ENCODE measurements at places on chromosomes 11 and 22. TPM values are rescaled to one million over a fixed set of nuclear protein-coding genes. Genes with fewer than 3 reads are reported as not detected.

GRCh38 chr11:68206211-68206610 lies 6.9 kb downstream of the KMT5B start:
- DNase-seq = no peak
- H3K27me3 ChIP-seq = no peaks in the 10 kb centered on the region
- H3K27ac ChIP-seq = no peak overlapping the region
- H3K36me3 ChIP-seq = no peaks in the 10 kb centered on the region
- peaks cover 21% of the 10 kb centered on the region for H3K4me1 ChIP-seq

- H3K27ac ChIP-seq = no peak overlapping the region
- no peak overlapping the region for H3K4me3 ChIP-seq
- H3K36me3 ChIP-seq = no peaks in the 10 kb centered on the region
- H3K4me1 ChIP-seq = peaks cover 6% of the 10 kb centered on the region
- DNase-seq = no peak
- H3K27me3 ChIP-seq = no peaks in the 10 kb centered on the region
These were observed 23.4 kb downstream of the TPBGL start for GRCh38 chr11:75263944-75264349.

DNA sequence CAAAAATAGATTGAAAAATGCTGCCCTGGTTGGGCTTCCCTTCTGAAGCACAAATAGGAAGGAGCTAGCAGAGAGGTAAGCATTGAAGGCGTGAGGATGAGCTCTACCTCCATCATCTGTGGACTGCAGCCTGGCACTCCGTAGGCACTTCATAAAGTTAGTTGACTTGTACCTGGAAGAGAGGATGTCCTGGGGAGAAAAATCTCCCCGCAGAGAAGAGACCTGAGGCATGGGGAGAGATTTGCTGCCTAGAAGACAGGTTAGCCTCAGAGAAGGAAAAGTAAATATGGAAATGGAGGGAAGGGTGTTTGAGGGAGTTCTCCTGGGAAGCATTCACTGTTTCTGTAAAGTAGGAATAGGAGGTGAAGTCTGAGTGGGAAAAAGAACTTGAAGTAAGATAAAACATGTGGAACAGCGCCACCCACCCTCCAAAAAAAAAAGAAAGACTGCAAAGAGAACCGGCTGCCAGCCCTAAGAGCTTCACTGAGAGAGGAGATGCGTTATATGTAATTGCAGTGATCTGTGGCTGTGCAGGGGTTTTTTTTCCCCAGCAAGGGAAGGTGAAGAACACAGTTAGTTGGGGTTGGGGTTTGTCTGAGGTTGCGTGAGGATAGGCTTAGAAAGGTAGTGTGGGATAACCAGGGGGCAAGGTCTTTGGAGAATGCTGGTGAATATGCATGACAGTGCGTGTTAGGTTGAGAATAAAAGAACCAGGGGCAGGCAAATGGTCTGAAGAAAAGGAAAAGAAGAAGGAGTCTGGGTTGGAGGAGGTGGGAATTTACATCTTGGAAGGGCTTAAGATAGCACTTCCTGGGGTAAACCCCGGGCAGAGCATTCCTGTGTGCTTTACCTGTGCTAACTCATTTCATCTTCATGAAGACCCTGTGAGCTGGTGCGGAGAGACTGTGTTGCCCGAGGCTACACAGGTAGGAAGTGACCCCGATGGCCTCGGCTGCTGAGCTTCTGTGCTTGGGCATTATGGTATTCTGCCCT lies 16.0 kb downstream of the TNRC6B start:
- no peak for DNase-seq
- H3K27ac ChIP-seq = peak overlapping the region; percentile 3
- H3K4me3 ChIP-seq = no peak overlapping the region
- H3K36me3 ChIP-seq = peaks cover 5% of the 10 kb centered on the region
- no peaks in the 10 kb centered on the region for H3K27me3 ChIP-seq

- no peaks in the 10 kb centered on the region for H3K4me1 ChIP-seq
- no peaks in the 10 kb centered on the region for H3K27me3 ChIP-seq
- H3K36me3 ChIP-seq = no peaks in the 10 kb centered on the region
- H3K4me3 ChIP-seq = no peak overlapping the region
- no peak for DNase-seq
These were observed 125.0 kb downstream of the KCNQ1OT1 start for GRCh38 chr11:2574553-2575535.

DNA sequence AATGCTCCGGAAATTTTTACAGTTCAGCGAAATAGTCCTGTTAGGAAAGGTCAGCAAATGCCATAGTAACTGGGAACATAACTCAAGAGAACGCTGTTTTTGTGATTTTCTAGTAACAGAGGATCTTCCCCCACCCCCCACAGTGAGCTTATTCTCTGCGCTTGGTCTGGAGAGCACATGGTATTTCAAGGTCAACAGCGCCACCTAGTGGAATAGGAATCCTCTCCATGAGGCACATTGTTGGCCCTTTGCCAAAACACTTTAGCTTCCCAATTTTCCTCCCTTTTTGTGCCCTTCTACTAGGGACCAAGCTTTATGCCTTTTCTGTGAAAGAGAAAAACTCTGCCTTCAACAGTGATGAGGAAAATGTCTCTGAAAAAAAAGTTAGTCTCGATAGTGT lies 13.2 kb upstream of the OR4C12 start:
- no peaks in the 10 kb centered on the region for H3K27me3 ChIP-seq
- H3K4me3 ChIP-seq = no peak overlapping the region
- DNase-seq = no peak

DNA sequence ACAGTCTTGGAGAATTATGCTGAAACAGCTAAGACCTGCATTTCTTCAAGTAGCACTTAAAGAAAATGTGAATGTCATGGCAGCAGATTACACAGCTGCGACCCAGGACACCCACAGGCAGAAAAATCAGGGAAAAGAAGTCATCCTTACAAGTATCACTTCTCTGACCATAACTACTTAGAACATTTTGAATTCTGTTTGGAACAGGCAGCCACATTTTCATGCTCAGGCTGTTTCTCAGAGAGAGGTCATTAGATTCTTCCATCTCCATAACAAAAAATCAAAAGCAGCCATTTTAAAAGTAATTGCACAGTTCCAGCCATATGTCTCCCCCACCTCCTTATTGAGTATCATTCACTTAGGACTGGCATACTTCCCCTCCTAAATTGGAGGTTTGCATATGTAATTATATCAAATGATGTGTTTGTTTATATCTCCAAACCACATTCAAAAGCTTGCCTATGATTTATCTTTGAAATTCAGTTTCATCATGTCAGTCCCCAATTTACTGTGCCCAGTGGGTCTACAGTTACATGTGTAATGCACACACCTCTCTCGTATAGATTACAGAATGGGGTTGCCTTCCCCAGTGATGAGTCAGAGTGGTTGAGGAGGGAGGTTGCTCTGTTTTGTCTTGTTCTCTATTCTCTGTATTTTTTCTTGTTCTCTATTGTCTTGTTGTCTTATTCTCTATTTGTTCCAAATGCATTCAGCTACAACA lies 276.5 kb upstream of the MTNR1B start:
- no peak for DNase-seq
- peaks cover 8% of the 10 kb centered on the region for H3K4me1 ChIP-seq
- no peak overlapping the region for H3K27ac ChIP-seq
- no peak overlapping the region for H3K4me3 ChIP-seq

- no peak overlapping the region for H3K27ac ChIP-seq
- DNase-seq = no peak
- H3K36me3 ChIP-seq = peaks cover 79% of the 10 kb centered on the region
- no peaks in the 10 kb centered on the region for H3K27me3 ChIP-seq
- peaks cover 19% of the 10 kb centered on the region for H3K4me1 ChIP-seq
These were observed 32.0 kb downstream of the NADSYN1 start for GRCh38 chr11:71485063-71485399.

DNA sequence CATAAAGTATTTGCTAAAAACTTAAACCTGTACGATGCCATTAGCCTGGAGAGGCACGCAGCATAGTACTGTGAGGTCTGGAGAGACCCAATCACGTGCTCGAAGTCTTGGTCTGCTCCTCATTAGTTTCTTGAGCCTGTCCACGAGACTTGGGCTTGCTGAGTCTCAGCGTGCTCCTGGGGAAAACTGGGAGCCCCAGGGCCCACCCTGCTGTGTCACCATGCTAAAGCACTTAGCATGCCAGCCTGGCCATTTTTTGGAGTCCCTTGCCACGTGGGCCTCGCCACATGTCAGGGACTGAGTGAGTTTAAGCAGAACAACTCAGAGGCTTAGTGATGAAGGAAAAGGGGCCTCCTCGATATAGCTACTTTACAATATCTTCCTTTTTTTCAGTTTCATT lies 2.6 kb downstream of the CDC45 start:
- H3K4me1 ChIP-seq = peaks cover 29% of the 10 kb centered on the region
- H3K4me3 ChIP-seq = peak overlapping the region; percentile 10
- peaks cover 38% of the 10 kb centered on the region for H3K36me3 ChIP-seq
- no peak overlapping the region for H3K27ac ChIP-seq
- no peaks in the 10 kb centered on the region for H3K27me3 ChIP-seq

GRCh38 chr11:116707161-116707629 lies 65.6 kb downstream of the BUD13 start:
- H3K27ac ChIP-seq = no peak overlapping the region
- no peak for DNase-seq
- H3K36me3 ChIP-seq = no peaks in the 10 kb centered on the region
- H3K4me1 ChIP-seq = no peaks in the 10 kb centered on the region
- H3K4me3 ChIP-seq = no peak overlapping the region

DNA sequence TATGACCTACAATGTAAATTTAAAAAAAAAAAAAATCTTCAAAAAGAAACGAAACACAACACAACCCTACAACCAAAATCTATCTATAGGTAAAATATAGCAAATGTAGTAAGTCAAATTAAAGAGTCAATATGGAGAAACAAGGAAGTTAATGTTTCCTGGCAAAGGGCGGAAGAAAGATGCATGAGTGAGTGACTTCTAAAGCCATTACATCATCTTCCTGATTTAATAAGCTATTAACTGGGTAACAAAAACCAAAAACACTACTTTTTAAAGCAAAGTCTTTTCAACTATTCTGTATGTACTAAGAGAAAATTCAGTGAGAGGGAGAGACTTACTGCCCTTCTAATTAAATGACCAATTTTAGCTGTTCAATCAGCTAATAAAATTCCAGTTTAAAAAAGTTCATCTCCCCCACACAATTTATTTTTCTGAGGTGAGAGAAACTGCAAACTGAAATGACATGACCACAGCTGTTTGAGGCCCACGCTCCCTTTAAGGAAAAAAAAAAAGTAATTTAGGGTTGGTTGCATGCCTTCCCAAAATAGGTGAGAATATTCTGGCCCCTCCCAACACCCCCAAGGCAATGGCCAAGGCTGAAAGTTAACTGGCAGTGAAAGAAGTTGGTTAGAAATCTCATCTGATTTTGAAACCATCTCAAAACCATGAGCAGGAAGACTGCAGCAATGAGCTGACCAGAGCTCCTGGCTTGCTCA lies 5.9 kb downstream of the SF1 start:
- H3K4me1 ChIP-seq = peaks cover 69% of the 10 kb centered on the region
- peaks cover 98% of the 10 kb centered on the region for H3K36me3 ChIP-seq
- peak overlapping the region; percentile 22 for H3K4me3 ChIP-seq

DNA sequence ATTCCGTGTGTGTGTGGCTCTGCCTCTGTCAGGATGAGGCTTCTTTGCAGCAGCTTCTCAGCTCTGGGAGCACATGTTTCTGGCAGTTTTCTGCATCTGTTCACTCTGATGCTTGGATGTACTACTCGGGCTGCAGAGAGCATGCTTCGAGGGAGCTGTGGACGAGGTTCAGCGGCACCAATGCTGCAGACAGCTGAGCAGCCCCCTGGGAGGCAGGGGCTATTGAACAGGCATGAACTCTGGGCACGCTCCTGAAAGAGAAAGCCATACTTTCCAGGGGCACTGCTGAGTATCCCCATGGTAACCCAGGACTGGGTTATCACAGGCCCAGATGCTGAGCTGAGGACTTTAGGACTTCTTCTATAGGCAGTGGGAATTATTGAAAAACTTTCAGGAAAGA lies 33.8 kb downstream of the ADAMTS8 start:
- no peak overlapping the region for H3K27ac ChIP-seq
- H3K4me3 ChIP-seq = no peak overlapping the region
- no peaks in the 10 kb centered on the region for H3K36me3 ChIP-seq
- H3K27me3 ChIP-seq = peaks cover 12% of the 10 kb centered on the region

DNA sequence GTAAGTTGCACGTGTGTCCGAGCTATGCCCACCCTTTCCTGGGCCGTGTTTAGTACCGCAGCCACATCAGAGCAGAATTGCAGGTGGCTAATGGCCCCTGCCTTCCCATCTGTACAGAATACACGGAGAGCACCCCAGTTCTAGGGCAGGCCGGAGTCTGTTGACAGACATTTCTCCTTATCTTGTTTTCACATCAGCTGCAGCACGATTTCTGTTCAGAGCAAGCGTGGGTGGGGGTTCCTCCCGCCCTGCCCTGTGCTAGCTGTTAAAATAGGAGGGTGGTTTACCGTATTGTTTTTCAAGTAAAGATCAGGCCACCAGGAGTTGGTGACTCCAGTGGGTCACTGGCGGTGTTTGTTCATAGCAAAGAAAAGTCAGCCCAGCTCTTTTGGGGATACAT lies 41.1 kb downstream of the UBASH3B start:
- peak; percentile 71 for DNase-seq
- H3K36me3 ChIP-seq = peaks cover 6% of the 10 kb centered on the region
- H3K4me1 ChIP-seq = peaks cover 57% of the 10 kb centered on the region
- peak overlapping the region; percentile 88 for H3K27ac ChIP-seq

DNA sequence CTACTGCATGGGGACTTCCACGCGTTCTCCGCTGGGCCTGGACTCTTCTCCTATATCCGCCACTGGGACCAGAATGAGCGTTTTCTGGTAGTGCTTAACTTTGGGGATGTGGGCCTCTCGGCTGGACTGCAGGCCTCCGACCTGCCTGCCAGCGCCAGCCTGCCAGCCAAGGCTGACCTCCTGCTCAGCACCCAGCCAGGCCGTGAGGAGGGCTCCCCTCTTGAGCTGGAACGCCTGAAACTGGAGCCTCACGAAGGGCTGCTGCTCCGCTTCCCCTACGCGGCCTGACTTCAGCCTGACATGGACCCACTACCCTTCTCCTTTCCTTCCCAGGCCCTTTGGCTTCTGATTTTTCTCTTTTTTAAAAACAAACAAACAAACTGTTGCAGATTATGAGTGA lies 7.7 kb downstream of the SLC3A2 start:
- peaks cover 65% of the 10 kb centered on the region for H3K36me3 ChIP-seq
- no peaks in the 10 kb centered on the region for H3K27me3 ChIP-seq
- H3K4me1 ChIP-seq = peaks cover 32% of the 10 kb centered on the region
- no peak overlapping the region for H3K27ac ChIP-seq

DNA sequence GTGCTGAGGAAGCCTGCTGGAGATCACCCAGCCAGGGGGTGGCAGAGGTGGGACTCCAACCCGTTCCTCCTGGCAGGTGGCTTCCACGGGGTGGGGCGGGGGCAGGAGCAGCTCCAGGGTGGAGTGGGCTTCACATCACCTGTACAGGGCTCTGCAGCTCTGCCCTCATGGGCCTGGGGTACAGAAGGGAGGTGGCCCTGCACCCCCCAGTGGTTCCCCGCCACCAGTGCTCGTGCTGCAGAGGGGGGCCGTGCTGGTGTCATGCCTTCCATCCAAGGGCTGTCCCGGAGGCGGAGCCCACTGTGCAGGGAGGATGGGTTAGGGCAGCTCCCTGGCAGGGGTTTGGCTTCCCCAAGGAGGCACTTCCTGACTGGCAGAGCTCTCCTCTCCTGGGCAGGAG lies 76.4 kb upstream of the SHISAL1 start:
- H3K4me1 ChIP-seq = no peaks in the 10 kb centered on the region
- no peak overlapping the region for H3K4me3 ChIP-seq
- H3K27me3 ChIP-seq = peaks cover 3% of the 10 kb centered on the region

BTG4 gene
- total RNA-seq = not detected

SCN4B gene
- 0.32 TPM for total RNA-seq

LMO1 gene
- total RNA-seq = not detected

EHF gene
- total RNA-seq = not detected

OR51B2 gene
- not detected for total RNA-seq

ZNF214 gene
- not detected for total RNA-seq

TENM4 gene
- total RNA-seq = not detected

SYT13 gene
- total RNA-seq = not detected

UBQLN3 gene
- total RNA-seq = not detected

TPH1 gene
- 0.34 TPM for total RNA-seq

SELENOO gene
- 26.4 TPM for total RNA-seq

ANGPTL5 gene
- not detected for total RNA-seq
